ENCODE measurements at places on chromosomes 7 and 10.

DNA sequence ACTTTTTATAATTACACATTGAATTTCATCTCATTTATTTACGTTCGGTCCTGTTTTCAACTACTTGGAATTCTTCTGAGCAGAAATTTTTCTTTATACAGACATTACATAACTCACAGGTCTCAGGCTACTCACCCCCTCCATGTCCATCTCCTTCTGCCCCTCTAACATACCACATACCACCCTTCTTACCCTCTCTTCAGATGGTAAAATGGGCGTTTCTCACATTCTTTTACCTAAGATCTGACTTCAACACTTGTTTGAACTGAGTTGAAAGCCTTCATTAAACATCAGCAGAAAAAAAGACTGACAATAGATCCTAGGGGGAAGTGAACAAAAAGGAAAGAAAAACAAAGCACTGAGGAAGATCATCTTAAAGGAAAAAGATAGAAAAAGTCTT lies 309.7 kb downstream of the CTNNA3 start:
- no peak for DNase-seq

DNA sequence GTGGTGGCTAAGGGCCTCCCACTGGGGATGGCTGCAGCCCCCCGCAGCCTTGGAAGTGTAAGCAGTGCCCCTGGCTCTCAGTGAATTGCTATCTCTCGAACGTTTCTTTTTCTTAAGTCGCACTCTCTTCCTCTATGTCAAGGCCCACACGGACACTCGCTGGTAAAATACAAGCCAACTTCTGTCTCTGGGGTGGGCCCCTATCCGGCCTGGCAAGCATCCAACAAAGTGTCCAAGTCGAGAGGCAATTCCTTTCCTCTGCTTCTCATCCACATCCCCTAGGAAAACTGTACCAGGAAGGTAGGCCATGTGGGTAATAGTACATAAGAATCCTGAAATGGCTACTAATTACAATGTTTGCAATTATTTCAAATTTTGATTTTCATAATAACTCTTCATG lies 194.9 kb upstream of the MGMT start:
- DNase-seq: no peak

GRCh38 chr10:12699258-12699700 lies 302.2 kb downstream of the CCDC3 start:
- no peak for DNase-seq

DNA sequence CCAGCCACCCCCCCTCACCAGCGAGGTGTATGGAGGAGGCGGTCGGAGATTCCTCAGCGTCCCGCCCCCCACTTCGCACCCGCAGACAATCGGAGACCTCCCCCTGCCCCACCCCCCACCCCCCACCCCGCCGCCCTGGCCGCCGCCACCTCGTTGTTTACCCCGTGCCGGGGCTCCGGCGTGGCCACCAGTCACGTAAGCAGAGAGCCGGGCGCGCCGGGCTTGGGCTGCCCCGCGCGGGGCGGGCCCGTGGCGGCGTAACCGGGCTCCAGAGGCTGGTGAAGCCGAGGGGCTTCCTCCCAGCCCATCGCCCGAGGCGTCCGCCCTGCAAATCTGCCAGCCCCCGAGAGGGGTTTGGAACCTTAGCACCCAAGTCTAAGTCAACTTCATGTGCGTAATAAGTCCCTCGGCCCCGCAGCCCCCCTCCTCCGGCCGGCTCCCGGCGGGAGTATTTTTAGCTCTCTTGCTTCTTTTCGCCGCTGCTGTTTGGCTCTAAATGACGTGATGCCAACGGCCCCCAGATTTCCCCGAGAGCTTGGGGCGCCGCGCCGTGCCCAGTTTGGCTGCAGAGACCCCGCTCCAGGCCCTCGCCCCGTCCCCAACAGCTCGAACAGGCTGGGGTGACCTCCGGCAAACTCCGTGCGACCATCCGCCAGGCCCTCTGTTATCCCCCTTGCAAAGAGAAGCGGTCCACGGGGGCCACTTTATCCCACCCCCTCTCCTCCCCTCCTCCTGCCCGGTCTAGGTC lies 2.7 kb downstream of the MXI1 start:
- no peak for DNase-seq

GRCh38 chr7:135844903-135845302 lies 96.3 kb upstream of the FAM180A start:
- DNase-seq: no peak

DNA sequence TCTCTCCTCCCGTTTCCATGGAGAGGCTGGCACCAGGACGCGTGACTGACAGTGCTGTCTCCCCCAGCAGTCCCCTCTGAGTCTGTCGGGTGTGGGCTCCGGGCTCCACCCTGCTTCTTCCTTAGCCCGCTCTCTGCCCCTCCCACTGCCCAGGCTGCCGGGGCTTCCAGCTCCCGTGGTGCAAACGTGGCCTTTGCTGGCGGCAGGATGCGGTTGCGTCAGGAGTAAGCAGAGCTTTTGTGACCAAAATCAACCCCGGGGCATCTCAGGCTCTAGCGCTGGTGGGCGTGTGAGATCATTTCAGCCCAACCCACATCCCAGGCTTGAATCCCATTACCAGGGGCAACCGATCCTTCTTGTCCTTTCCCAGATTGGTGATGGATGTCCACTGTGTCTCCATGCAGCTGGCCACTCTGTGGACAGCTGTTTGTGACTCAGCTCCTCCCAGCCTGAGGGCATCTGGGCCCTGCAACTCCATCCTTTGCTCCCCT lies 28.2 kb downstream of the PTPRE start:
- DNase-seq: no peak

GRCh38 chr10:116164291-116164690 lies 108.7 kb downstream of the GFRA1 start:
- no peak for DNase-seq

GRCh38 chr7:32410545-32410944 lies 79.6 kb downstream of the LSM5 start:
- DNase-seq: no peak

GRCh38 chr10:12214763-12215218 lies 18.8 kb downstream of the CDC123 start:
- no peak for DNase-seq

GRCh38 chr7:84823530-84823929 lies 363.3 kb downstream of the SEMA3D start:
- no peak for DNase-seq

- no peak for DNase-seq
Measured at GRCh38 chr10:103627111-103627892, 133.8 kb downstream of the NEURL1 start.

DNA sequence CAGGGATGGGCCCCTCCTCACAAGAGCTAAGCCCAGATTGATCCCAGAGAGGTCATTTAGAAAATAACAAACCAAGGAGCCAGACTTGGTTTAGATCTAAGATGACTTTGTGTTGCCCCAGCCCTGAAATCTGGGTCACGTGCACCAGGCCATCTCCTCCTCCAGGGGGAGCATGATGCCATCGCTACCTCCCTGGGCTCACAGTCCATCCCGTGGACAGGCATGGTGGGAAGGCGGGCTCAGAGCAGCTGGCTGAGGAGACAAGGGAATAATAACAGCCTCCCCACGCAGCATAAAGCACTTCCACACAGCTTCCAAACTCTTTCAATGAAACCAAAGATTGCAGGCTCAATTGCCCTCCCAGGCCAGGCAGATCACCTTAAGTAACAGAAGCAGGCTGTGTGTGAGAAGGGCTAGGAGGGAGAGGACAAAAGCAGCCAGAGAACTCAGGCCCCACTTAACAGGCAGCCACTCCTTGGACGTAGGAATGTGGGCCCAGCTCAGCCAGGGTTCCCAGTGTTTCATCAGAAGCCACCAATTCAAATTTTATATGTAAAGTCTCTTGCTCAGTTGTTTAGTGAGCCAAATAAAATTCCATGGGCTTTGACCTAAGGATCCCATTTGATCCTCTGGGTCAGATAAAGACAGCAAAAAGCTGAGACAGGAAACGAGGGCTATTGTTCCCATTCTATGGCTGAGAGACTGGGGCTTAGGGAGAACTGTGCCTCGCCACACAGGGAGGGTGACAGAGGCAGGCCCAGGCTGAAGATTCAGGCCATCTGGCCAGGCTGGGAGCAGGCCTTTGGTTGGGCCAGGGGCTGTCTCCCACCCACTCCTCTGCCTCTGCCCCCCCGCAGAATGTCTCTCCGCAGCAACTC lies 100.2 kb downstream of the COL13A1 start:
- no peak for DNase-seq
